Fibroblast of mammary gland (primary cell): ENCODE measurements at places on chromosomes 11 and 22.

DNA sequence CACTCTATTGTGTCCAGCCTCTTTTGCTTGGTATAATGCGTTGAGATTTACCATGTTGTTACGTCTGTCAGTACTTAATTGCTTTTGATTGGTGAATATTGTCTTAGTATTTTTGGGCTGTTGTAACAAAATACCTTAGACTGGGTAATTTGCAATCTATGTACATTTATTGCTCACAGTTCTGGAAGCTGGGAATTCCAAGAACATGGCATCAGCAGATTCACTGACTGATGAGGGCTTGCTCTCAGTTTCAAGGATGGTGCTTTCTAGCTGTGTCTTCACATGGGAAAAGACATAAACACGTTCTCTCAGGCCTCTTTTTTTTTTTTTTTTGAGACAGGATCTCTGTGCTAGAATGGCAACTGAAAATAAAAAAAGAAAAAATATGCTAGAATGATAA lies 46.7 kb upstream of the INCENP start:
- DNase-seq: peak; percentile 20

DNA sequence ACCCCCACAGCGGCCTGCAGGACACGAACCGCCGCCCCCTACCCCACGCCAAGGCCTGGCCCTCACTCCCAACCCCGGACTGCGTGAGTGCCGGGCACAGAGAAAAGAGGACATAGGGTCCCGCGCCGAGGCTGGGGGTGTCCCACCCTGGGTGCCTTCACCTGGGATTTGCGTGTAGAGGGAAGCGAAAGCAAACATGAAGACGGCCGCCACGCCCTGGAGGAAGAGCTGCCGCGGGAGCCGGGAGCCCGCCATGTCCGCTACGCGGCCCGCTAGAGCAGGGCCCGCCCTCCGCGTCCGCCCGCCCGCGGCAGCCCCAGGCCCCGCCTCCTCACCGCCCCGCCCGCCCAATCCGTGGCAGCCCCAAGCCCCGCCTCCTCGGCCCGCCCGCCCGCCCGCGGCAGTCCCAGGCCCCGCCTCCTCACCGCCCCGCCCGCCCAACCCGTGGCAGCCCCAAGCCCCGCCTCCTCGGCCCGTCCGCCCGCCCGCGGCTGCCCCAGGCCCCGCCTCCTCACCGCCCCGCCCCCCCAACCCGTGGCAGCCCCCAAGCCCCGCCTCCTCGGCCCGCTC lies at the start of gene LMF2:
LMF2 (minus strand) TSS at position 282 of the 570 bp plus-strand sequence; CDS start at position 255, 27 bp downstream.
- no peak for DNase-seq

DNA sequence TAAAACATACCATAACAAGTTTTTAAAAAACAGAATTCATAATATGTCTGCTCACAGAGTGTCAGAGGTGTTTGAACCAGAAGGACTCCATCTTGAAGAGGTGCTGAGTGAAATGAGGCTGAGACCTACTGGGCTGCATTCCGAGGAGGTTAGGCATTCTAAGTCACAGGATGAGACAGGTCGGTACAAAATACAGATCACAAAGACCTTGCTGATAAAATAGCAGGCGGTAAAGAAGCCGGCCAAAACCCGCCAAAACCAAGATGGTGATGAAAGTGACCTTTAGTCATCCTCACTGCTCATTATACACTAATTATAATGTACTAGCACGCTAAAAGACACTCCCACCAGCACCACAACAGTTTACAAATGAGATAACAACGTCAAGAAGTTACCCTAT lies 116.4 kb downstream of the ARHGAP32 start:
- DNase-seq: no peak

GRCh38 chr11:83181815-83182214 lies 11.7 kb upstream of the ANKRD42 start:
- DNase-seq: no peak

DNA sequence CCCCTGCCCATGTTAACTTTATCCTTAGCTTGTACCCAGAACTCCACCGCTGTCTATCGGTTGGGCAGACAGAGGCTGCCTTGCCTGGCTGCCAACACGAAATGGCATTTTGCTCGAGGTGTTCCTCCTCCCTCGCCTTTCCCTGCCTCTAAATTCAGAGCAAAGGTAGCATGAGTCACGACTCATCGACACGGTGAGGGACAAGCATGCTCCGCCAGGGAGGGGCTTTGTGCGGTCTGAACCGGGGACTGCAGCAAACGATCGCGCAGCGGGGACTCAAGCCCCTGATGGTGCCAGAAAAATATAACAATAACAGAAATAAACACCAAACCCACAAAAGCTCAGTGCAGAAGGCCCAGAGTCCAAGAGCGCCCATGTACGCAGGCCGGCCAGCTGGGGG lies 52.3 kb downstream of the RTL6 start:
- no peak for DNase-seq

DNA sequence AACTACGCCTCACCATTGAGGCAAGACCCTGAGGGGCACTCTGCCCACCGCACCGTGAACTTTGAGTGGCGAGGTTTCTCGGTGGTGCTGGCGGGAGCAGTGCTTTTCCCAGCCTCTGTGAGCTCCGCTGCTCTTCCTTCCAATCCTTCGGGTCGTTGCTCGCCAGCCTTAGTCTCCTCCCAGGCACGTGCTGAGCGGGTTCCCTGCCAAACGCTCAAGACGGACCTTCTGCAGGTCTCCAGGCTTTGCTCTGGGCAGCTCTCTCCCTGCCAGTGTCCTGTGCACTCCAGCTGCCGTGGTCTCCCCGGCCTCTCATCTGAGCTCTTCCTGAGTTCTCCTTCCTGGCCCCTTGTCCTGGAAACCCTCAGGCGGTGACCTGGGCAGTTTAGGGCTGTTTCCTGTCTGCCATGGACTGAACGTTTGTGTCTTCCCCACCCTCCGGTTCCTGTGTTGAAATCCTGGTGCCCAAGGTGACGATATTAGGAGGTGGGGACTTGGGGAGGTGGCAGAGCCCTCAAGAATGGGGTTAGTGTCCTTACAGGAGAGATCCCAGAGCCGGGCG lies 11.2 kb upstream of the MUC6 start:
- no peak for DNase-seq

DNA sequence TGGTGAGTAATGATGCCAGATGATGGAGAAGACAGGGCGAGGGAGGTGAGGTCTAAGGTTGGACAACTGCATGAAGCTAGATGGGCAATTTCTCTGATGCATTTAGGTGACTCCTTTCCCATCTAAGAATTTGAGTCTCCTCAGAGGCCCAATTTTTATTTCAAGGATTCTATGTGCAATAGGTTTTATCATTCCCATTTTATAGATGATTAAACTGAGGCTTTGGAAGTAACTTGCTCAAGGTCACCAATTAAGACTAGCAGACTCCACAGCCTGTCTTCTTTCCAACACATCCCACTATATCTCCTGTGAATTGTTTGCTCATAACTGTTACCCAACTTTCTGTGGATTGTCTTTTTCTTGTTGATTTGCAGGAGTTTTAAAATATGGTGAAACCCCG lies 28.5 kb downstream of the DSCAML1 start:
- DNase-seq: no peak

GRCh38 chr11:10878408-10879214 lies 20.8 kb upstream of the ZBED5 start:
- DNase-seq: peak; percentile 83

DNA sequence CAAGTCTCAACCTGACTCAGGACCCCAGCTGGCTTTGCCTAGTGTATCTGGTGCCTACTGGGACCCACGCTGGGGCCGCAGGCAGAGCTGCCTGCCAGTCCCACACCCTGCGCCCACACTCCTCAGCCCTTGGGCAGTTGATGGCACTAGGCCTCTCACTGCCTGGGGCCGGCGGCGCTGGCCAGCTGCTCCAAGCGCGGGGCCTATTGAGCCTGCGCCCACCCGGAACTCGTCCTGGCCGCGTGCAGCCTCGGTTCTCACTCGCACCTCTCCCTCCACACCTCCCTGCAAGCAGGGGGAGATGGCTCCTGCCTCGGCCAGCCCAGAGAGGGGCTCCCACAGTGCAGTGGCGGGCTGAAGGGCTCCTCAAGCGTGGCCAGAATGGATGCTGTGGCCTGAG lies 908.5 kb upstream of the CCDC90B start:
- no peak for DNase-seq

DNA sequence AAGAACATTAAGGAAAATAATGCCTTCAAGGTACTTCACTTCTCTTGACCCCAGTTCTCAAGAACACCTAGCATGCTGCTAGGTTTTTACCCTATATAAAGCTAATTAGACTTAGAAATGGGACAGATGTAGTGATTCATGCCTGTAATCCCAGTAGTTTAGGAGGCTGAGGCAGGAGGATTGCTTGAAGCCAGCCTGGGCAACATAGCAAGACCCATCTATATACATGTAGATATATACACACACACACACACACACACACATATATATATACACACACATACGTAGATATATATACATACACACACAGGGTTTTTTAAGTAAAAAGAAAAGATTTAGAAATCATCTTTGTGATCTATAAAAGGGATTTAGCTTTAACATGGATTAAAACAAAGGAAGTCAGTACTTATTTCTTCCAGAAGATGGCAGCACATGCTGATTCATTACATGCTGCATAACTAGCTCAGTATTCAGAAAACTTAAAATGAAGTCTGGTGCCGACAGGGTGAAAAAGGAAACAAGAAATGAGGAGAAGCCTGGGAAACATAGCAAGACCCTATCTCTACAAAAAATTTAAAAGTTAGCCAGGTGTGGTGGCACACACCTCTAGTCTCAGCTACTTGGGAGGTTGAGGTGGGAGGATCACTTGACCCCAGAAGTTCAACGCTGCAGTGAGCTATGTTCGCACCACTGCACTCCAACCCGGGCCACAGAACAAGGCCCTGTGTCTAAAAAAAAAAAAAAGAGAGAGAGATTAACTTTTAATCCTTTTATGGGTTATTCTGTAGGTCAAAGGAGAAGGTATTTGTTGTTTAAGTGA lies 28.5 kb upstream of the RBX1 start:
- DNase-seq: peak; percentile 76

GRCh38 chr22:41094041-41094593 lies 1.7 kb downstream of the EP300 start:
- peak; percentile 49 for DNase-seq

DNA sequence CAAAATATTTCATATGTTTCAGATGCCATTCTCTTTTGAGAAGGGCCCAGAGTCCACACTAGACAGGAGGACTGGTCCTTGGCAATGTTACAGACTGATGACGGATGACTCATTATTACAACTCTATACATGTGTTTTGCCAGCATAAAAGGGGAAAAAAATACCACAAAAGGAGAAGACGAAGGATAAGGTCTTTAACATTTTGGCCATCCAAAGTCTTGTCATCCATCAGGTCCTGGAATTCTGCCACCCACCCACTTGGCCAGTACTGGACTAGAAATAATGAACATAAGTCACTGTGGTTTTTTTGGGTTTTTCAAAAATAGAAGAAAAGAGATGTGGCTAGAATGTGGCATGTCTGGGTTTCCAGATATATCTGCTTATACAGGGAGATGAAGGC lies 57.7 kb upstream of the BDNF start:
- peak; percentile 64 for DNase-seq

DNA sequence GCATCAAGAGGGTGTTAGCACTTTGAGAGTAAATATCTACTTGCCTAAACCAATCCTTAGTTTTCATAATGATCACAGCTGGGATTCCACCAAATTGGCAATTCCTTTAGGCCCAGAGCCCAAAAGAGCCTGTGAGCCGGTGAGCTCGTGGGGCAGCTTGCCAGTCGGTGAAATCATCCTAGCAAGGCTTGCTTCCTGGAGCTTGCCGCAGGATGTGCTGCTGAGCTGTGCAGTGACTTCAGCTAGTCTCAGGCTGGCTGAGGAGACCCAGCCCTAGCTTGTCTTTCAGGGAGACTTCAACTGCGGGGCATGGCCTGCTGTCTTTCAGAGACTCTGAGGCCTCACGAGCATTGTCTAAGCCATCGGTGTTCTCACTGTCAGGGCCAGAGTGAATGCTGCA lies 73.6 kb upstream of the SUSD2 start:
- DNase-seq: peak; percentile 92

DNA sequence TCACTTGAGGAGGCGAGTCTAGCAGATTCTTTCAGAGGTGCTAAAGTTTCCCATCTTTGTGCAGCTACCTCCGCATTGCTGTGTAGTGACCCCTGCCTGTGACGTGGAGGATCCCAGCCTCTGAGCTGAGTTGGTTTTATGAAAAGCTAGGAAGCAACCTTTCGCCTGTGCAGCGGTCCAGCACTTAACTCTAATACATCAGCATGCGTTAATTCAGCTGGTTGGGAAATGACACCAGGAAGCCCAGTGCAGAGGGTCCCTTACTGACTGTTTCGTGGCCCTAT lies 8.9 kb upstream of the SAMM50 start:
- no peak for DNase-seq

DNA sequence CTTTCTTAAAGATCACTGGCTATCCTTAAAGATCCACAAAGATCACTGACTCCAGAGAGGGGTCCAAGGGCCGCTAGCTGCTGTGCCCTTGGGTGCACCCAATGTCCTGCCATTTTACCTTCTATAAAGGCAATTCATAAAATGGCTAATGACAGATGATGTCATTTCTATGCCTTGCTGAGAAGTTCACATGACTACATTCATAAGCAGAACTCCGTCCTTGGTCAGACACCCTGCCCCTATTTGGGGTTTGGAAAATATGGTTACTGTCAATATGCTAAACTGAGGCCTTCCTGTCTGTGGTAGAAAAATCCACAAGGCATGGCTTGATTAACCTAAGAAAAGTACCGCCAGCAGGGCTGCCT lies 60.9 kb upstream of the BMAL1 start:
- no peak for DNase-seq

DNA sequence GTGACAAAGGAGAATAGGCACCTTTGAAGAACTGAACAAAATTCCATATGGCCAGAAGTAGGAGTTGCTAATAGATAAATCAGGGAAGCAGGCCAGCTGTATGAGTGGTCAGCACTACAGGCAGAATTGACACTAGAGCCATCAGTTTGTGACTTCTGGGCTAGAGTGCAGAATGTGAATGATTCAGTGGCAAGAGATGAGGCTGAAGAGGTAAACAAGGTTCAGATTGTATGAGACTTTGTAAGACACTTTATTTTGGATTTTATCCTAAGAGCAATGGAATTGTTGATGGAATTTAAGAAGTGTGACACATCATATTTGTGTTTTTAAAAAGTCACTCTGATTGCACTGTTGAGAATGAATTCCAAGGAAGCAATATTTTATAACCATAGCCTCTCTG lies 12.9 kb downstream of the BIRC3 start:
- DNase-seq: no peak

GRCh38 chr11:70559516-70559915 lies 161.2 kb downstream of the CTTN start:
- DNase-seq: no peak

GRCh38 chr22:44620129-44620840 lies 81.7 kb upstream of the PRR5 start:
- peak; percentile 55 for DNase-seq

DNA sequence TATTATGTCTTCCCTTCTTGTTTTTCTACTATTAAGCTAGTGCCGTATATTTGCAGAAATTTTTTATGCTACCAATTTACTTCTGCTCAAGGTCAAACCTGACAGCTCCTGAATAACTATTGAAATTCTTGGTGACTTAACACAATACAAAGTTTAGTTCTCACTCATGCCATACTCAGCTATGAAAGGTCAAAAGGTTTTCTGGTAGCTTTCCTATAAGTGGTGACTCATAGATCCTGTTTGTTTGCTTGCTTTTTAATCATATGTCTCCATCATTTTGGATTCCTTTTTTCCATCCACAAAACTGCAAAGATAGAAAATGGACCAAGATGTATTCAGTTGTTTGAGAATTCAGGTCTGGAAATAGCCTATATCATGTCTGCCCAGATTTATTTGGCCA lies 855.8 kb upstream of the LRRC4C start:
- peak; percentile 44 for DNase-seq
